Stimulated activated CD8-positive, alpha-beta memory T cell treated with anti-CD3 and anti-CD28 coated beads, Interleukin-15, amount 100 ng/mL, for 24 hours (primary cell): ENCODE measurements at places on chromosomes 2 and 18.

DNA sequence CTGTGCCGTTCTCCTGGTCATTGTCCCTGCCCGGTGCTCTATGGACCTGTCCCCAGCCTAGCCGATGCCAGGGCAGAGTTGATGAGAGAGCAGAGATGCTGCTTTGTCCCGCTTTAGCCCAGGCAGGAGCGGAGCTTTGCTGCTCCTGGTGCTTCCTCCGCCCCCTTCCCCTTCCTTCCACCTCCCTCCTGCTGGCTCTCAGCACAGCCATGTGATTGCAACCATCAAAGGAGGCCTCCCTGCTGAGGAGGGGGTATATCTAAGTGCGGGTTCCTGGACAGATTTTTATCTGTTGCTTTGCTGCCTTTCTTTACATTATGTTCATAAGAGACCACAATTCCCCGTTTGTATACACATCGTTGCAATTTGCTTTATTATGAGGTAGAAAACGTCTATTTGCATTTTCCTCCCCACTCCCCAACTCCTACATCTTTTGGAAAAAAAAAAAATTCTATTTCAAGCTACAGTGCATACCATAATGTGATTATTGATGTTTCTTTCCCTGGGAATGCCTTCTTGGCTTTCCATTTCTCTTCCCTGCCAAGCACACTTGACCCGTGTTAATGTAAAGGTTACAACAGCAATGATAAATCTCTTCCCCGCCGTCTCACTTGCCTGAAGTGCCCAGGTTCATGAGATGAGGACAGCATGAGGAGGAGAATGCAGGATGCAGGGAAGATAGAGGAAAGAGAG lies 25.4 kb downstream of the ALPK2 start:
- no peak for DNase-seq

DNA sequence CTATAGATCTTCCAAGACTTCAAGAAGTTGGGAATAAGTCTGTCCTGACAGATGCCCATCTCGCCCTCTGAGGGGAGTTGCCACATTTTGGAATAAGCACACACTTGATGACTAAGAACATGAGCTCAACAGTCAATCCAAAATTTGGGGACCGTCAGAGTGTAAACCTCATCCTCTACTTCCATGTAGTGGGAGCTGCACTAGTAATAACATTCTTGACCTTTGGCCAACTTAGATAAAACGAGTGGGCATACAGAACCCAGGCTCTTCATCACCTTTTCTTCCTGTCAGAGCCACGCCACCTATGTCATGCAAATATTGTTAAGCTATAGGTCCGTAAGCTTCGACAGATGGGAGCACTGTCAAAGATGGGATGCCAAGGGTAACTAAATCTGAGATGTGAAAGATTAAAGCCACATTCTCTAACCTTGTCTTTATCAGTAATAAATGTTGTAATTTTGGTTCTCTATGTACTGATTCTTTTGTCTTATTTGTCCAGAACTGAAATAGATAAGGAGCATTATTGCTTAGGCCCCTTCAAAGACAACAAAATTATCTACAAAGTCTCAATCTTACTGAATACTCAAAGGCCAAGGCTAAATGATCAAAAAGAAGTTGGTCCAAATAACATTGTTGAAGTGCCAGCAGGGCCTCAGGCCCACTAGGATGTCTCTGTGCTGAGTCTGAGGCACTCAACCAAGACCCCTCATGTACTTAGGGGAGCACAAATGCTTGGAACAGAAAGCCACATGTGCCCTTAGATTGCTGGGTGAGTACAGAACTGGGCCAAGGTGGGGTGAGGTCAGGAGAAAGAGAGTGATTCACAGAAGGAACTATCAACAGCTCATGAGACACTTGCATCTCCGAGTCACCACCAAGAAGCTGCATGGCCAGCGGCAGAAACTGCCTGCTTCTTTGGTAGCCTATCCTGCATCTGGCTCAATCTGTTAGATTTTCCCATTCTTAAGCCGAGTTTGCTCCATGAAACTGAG lies 15.0 kb downstream of the CDH2 start:
- no peak for DNase-seq

DNA sequence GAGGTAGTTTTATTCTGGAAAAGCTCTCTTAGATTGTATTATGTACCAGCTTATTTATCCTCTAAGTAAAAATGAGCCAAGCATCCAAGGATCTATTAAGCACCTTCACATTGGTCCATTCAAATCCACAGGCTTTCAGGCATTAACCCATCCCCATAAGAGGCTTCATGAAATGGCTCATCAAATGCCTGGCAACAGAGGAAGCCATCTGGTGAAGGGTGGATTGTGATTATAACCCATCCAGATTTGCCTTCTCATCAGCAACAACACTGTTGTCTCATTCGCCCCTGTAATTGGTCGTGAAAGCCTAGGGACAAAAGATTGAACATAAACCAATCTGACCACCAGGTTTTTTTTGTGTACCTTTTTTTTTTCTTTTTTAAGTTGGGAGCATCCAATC lies 134.3 kb upstream of the TACR1 start:
- DNase-seq: no peak

DNA sequence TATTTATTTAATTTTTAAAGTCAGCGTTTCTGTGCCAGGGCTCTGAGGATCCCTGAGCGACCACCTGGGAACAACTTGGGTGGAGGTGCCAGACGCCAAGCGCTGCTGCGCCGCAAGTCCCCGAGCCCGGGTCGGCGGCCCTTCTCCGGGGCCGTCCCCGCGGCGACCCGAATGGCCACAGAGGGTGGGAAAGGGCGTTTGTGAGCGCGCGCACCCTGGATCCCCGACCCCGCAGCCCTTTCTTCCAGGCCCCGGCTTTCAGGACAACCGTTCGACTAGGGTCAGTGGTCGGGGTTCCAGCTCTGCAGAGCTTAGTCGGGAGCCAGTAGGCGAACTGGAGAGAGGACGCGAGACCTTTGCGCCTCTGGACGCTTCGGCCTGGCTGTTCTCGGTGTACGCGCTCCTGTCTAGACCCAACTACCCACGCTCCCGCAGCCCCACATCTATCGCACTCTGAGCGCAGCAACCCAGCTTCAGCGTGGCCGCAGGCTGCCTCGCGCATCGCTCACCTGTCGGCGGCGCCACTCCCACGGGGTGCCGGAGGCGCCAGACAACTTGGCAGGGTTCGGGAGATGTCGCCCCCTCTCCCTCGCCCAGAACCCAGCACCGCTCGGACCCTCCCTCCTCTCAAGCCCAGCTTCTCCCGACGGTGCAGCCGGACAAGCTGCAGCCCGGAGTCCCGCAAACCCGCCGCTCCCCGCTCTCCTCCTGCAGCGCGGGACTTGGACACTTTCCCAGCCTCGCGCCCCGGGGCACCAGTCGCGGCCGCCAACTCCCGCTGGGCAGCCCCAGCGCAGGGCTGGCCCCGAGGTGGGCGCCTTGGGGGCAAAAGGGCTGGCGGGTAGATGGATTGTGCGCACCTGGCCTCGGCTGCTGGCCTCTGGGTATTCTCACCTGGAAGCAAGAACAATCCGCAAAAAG lies 758 bp downstream of the LYPD1 start:
- no peak for DNase-seq
